ENCODE measurements at places on chromosomes 6 and 20.

GRCh38 chr6:33432546-33432945, 12.7 kb downstream of the SYNGAP1 start:
- DNase-seq = no peak

DNA sequence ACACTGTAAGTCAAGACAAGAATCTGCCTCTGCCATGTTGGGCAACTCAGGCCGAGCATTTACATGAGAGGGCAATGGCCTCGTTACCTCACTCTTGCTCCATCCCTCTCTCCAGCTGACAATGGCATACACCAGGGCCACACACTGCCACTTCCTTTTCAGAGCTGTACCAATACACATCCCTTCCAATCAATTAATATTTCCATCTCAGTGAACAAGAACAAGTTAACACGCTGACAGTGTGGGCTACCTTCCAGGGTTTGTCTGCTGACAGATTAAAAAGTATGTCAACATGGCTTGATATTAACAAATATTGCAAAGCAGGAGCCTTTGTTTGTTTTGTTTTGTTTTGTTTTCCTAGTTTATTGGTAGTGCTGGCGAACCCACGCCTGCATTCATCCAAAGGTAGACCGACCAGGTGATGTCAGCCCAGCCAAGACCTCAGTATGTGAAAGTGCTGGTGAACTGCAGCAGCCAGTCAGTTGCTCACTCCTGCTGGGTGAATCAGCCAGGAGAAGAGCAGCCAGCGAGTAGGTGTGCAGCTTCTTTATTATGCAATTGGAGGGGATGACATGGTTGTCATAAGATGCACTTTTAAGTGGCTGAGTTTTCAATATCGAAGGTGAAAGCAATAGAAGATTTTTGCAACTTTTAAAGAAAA, 487.3 kb upstream of the JARID2 start:
- no peak for DNase-seq

DNA sequence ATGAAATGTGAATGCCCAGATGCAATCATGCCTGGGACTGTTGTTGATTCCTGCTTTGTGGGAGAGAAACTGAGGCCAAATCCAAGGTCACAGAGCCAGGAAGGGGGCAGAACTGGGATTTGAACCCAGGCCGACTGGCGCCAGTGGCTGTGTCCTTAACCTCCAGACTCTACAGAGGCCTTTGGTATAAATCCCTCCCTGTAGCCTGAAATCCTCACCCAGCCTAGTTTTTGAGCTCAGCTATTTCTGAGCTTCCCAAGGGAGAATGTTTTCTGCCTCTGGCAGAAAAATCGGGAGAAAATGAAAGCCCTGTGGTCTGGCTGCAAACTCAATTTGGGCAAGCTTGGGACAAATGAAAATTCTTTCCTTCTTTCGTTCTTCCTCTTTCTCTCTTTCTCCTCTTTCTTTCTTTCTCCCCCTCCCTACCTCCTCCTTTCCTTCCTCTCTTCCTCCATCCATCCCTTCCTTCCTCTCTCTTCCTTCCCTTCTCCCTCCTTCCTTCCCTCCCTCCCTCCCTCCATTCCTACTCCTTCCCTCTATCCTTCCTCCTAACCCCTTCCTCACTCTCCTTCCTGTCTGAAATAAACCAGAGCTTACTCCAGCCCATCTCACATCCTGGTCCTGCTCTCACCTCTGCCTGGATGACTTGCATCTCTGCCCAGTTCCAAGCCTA, 34.9 kb downstream of the SNAI1 start:
- no peak for DNase-seq

GRCh38 chr6:132780770-132781371, 17.6 kb downstream of the SLC18B1 start:
- no peak for DNase-seq

DNA sequence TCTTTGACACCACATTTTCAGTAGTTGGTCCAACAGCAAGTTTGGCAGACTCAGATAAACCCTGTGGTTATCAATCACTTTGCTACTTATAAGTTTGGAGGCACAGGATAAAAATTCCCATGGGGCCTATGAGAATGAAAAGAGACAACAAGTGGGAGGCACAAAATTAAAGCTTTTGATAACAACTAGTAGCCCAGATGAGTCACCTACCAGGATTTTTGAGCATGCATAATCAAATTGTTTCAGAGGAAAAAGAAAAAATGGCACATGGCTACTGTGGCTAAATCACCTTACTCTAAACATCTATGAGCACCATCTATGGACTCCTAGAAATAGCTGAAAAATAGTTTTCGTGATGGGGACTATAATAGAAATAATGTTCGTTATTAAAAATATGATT, 40.8 kb upstream of the BMP5 start:
- DNase-seq = no peak

GRCh38 chr6:41379306-41379705, 43.9 kb downstream of the NCR2 start:
- DNase-seq = no peak

- DNase-seq = no peak
Observed at GRCh38 chr20:50320901-50321796, 130.5 kb downstream of the CEBPB start.
